ENCODE measurements at places on chromosomes 16 and 17.

- no peak for DNase-seq
Measured at GRCh38 chr17:44376124-44376523, 12.5 kb upstream of the FAM171A2 start.

DNA sequence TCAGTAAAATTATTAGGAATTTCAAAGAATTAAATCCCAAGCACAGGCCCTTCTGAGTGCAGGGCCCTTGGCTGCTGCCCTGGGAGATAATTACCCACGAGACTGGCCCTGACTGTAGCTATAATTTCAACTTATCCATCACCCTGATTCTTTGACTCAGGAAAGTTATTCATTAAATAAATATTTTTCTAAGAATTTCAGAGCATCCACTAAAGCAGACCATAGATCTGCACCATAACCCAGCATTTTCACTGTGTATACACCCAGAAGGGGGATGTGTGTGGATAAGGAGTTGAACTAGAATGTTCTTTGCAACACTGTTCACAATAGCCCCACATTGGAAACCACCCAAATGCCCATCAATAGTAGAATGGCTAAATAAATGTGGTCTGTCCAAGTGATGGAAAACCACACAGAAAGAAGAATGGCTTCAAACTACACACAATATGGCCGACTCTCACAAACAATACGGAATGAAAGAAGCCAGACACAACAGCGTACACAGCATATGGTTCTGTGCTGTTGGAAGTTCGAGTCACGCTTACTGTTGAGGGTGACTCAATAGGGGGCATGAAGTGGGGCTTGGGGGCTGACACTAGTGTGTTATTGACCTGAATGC, 33.9 kb upstream of the MEAK7 start:
- DNase-seq, result no peak

DNA sequence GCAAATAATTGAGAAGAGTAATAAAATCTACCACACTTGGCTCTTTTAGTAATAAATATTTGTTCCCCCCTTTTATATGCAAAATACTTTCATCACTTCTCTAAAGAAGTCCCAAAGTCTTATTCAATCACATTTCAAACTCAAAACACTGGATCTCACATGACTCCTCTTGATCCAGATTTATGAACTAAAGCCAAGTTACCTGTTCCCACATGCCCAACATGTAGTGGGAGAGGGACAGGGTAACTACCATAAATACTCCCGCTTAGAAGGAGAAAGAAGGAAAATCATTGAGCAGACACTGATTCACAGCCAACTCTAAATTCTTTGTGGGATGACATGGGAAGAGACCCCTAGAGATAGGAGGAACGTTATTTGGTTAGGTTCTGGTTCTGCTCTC, 64.9 kb upstream of the PMFBP1 start:
- DNase-seq, result no peak

GRCh38 chr17:75486151-75486550, 29.2 kb downstream of the CASKIN2 start:
- no peak for DNase-seq

- peak; percentile 74 for DNase-seq
Measured at GRCh38 chr17:40531051-40531991, 29.9 kb upstream of the TNS4 start.

DNA sequence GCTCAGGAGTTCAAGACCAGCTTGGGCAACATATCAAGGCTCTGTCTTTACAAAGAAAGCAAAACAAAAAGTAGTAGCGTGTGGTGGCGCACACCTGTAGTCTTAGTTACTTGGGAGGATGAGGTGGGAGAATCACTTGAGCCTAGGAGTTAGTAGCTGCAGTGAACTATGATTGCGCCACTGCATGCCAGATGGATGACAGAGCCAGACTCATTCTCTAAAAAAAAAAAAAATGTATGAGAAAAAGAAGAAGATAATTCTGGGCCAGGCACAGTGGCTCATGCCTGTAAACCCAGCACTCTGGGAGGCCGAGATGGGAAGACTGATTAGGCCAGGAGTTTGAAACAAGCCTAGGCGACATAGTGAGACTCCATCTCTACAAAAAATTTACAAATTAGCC, 28.5 kb downstream of the STAT5B start:
- DNase-seq, result no peak

- DNase-seq, result no peak
Measured at GRCh38 chr16:411576-412265, 10.0 kb downstream of the DECR2 start.

GRCh38 chr17:32460054-32460453, 15.7 kb downstream of the PSMD11 start:
- no peak for DNase-seq

DNA sequence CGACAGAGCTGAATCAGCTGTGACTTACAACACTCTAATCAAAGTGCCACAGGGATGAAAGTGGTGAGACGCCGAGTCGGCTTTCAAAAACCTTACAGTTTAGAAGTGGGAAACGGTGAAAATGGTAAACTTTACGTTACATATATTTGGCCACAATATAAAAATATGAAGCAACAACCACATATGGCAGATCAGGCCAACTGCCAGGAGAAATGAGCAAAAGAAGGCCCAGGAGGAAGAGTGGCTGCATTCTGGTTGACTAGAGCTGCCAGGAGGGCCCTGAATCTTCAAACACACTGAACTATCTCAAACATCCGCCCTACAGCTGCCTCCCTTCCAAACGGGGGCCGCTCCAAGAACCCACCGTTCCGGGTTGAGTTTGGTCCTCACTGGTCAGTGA, 56.3 kb downstream of the MRM3 start:
- DNase-seq, result no peak

- no peak for DNase-seq
Measured at GRCh38 chr16:49590166-49590871, 216.7 kb downstream of the C16orf78 start.

GRCh38 chr17:50363217-50364060, 9.5 kb downstream of the MRPL27 start:
- DNase-seq, result no peak

DNA sequence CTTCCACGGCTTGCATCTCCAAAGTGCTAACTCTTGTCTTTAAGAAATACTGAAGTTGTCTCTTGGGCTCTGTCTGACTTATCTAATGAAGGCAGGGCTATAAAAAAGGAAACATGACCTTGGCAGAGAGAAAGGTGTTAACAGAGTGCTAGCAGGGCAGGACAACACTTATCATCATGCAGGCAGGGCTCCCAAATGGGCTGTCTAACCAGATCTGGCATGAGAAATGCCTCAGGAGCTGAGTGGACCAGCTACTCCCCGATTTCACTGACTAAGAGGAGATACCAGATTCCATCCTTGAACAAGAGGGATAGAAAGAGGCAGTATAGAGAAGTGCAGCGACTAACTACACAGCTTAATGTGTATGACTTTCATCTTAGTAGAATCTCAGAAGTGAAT, 32.6 kb downstream of the PMP22 start:
- no peak for DNase-seq

- no peak for DNase-seq
Measured at GRCh38 chr16:8084882-8085281, 505.4 kb downstream of the TMEM114 start.

DNA sequence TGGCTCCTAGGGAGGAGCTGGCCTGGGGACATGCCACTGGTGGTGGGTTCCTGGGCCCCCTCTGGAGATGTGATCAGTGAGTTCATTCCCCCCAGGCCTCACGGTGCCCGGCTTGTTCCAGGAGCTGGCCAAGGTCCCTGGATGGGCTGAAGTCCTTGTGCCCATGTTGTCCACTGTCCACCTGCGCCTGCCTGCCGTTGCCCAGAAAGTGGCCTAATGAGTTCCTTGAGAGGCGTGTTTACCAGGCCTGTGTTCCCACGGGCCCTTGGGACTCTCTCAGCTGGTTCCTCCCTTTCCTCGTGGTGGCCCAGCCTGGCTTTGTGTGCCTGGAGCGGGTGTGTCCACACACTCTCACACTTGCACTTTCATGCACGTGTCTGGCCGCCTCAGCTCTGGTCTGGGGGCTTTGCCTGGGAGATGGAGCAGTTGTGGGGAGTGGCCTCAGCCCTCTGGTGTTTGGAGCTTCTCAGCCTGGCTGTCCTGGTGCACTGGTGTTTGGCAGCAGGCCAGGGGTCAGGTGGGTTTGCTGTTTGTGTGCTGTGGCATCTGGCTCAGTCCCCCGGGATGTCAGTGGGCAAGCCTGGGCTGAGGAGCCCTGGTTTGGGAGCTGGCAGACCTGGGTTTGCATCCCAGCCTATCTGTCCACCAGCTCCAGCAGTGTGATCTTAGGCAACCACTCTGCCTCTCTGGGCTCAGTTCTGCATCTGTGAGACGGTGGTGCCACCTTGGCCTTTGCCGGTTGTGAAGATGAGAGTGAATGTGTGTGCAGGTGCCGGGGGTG, 18.0 kb downstream of the ADCY7 start:
- no peak for DNase-seq

DNA sequence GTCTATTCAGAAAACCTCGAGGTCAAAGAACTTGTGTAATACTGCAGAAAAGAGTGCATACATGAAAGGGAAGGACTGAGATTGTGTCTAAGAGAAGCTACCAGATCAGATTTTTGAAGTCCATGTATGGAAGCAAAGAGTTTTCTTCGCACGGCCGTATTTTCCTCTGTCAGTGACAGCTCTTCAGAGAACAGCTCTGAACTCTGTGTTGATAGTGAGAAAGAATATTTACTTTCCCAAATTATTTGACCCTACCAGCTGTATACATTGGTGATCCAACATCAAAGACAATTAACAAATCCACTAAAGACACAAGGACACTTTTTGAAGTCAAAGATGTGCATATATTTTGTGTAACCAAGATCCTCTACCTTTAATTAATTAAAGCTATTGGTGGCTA, 107.8 kb upstream of the PSMD7 start:
- DNase-seq, result no peak

GRCh38 chr17:69430488-69430887, 16.0 kb downstream of the MAP2K6 start:
- no peak for DNase-seq

DNA sequence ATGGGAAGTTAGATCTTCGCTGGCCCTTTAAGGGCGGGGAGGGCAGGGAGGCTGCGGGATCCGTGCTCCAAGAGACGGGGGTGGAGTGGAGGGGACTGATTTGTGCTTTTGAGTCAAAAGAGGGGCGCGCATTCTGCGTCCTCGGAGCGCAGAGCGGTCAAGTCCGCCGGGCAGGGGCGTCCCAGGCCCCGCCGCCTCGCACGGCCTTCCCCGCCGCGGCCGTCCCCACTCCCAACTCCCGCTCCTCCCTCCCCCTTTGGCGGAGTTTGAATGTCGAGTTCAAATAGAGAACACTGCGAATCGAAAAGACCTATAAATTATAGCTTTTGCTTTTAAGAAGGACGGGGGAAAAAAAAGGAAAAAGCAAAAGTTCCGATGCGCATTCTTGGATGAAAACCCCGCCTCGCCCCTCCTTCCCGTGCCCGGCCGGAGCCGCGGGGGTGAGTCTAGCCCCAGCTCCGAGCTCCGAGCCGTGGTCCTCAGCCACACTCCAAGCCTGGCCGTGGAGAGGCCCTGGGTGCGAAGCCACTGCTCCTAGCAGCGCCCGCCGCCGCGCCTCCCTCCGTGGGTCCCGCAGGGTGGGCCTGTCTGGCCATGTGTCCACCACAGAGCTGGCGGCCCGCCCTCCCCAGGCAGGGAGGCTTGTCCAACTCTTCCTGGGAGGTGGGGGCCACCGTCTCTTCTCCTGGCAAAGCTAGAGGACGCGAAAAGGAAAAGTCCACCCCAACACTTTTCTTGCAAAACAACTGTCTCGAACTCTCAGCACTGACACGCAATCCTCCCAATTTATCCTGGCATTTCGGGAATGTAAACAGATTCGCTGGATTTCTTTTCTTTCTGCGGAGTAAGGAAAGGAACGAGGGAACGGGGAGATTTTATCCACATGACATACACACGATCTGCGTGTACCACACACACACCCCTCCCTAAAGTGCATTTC, 3.6 kb downstream of the CBX8 start:
- DNase-seq, result no peak

DNA sequence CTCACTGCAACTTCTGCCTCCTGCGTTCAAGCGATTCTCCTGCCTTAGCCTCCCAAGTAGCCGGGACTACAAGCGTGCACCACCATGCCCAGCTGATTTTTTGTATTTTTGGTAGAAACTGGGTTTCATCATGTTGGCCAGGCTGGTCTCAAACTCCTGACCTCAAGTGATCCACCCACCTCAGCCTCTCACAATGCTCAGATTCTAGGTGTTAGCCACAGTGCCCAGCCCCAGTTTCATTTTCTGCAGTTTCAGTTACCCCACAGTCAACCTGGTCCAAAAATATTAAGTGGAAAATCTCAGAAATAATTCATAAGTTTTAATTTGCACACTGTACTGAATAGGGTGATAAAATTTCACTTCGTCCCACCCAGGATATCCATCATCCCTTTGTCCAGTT, 28.7 kb downstream of the KNOP1 start:
- no peak for DNase-seq

DNA sequence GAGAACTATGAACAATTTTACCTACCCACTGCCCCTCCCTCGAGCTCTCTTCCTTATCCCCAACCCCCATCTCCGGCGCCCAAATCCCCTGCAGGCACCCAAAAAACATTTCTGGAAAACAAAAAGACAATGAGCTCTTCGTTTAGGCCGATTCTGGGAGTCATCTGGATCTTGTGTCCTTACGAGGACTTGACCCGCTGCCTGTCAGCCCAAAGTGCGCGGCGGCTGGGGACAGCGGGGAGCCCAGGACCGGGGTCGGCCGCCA, 524 bp downstream of the STRADA start:
- DNase-seq, result no peak

DNA sequence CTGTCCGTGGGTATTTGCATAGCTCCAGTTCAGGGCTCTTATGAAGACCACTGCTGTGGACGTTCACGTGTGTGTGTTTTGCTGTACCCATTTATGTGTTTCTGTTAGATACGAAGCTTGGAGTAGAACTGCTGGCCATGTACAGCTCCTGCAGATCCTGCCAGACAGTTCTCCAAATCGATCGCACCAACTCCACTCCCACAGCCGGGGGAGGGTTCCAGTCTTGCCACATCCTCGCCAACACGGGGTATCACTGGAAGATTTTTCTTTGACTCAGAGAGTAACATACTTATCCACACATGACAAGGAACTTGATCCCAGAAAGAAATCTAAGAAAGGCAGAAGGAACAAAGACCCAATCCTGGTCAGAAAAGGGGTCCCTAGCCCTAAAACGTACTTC, 37.4 kb downstream of the TMEM186 start:
- DNase-seq, result no peak

- no peak for DNase-seq
Measured at GRCh38 chr17:27087935-27088766, 205.8 kb upstream of the WSB1 start.

DNA sequence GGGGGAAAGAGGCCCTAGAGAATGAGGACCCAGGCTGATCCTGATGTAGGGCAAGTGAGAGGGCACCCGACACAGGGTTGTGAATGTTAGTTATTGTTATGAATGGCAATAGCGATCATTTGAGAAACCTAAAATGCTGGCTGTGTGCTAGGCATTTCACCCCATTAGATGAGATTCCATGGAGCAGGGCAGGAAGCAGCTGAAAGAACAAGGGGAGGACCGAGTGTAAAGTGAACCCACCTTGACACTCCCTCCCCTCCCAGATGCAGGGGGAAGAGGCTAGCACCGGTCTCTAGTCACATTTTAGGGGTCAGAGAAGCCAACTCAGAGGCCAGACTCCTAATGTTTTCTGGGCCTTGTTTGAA, 553 bp upstream of the CORO6 start:
- DNase-seq, result no peak

GRCh38 chr17:64115043-64115698, 14.8 kb downstream of the ERN1 start:
- no peak for DNase-seq

Data from activated T-cell treated with anti-CD3 and anti-CD28 coated beads, Interleukin-2, amount 50 U/mL, for 4 hours (primary cell).